HTR-8/SVneo (cell line): ENCODE measurements at places on chromosomes 6 and 20.

DNA sequence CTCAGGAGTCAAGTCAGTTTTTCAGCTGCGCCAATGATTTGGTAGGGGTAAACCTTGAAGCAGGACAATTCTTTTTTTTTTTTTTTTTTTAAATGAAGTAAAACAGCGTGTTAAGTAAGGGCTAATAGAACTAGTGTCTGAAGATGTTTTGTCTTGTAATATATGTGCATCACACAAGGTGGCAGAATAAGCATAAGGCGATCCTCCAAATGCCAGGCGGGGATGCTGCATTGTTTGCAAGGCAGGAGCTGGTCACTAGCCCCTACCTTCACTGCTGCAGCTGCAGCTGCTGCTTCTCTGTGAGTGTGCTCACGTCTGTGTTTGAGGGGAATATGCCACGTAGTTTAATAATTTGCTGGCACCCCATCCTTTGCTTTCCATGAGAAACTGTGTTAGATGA is 272.7 kb upstream of the MAP3K7 start:
- DNase-seq: no peak

GRCh38 chr6:155303361-155303870 is 10.9 kb downstream of the TFB1M start:
- DNase-seq: no peak

- DNase-seq: peak; percentile 71
Observed at GRCh38 chr6:31791324-31792089, 4.0 kb downstream of the VARS1 start.

GRCh38 chr6:150949526-150949925 is 84.0 kb downstream of the MTHFD1L start:
- DNase-seq: no peak

DNA sequence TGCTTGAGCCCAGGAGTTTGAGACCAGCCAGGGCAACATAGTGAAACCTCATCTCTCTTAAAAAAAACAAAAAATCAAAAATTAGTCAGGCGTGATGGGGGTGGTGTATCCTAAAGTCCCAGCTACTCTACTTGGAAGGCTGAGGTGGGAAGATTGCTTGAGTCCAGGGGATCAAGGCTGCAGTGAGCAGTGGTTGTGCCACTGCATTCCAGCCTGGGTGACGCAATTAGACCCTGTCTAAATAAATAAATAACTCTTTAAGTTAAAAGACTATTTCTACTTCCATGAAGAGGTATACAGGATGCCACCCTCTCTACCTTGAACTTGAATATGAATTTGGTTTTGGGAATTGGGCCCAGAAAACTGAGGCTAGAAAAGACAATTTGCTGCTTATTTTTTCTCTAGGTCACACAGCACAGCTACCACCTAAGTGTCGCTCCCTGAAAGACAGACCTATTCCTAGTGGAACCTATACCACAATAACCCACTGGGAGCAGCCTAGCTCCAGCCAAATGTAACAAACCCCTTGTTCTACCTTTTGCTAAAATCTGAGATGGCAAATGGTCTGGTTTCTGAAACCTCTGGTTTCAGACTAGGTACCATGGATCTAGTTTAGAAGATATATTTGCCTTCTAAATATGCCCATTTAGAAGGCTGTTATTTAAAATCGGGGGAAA is 35.2 kb downstream of the HMGCLL1 start:
- DNase-seq: no peak

GRCh38 chr6:23454080-23454976 is 671.7 kb upstream of the NRSN1 start:
- DNase-seq: no peak

GRCh38 chr6:39206250-39206721 is 23.0 kb downstream of the KCNK5 start:
- DNase-seq: no peak

DNA sequence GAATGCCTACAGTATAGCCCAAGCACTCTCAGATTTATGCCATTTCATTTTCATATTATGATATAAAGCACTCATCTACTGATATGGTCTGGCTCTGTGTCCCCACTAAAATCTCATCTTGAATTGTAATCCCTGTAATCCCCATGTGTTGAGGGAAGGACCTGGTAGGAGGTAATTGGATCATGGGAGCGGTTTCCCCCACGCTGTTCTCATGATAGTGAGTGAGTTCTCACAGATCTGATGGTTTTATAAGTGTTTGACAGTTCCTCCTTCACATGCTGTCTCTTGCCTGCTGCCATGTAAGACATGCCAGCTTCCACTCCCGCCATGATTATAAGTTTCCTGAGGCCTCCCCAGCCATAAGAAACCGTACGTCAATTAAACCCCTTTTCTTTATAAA is 171.7 kb downstream of the OTOR start:
- DNase-seq: no peak

DNA sequence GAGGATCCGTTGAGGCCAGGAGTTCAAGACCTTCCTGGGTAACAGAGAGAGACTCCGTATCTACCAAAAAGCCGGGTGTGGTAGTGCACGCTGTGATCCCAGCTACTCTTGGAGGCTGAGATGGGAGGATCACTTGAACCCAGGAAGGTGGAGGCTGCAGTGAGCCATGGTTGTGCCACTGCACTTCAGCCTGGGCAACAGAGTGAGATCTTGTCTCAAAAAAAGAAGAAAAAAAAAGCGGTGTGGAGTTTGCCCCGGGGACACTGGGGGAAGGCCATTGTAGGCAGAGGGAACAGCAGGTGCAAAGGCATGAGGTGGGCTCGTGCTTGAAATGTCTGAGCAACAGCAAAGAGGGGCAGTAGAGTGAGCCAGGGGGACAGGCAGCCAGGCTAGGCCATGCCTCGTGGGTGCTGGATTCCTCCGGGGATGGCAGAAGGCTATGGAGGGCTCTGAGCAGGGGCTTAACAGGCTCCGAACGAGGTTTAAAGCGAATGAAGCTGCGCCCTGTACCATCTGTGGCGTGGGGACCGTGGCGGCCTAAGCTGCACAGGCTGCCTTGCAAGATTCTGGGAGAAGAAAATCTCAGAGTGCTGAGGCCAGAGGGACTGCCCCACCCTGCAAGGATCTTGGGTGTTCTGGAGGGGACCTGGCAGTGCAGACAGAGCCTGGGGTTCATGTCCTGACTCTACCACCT is 36.9 kb upstream of the NOL4L start:
- no peak for DNase-seq
